ENCODE measurements at places on chromosomes 7 and 10. TPM values are rescaled to one million over a fixed set of nuclear protein-coding genes. Genes with fewer than 3 reads are reported as not detected.

- DNase-seq: peak; percentile 90
Observed at GRCh38 chr10:103616705-103617601, 123.4 kb downstream of the NEURL1 start.

GRCh38 chr10:81096558-81096957, 558.9 kb downstream of the SH2D4B start:
- DNase-seq: no peak

DNA sequence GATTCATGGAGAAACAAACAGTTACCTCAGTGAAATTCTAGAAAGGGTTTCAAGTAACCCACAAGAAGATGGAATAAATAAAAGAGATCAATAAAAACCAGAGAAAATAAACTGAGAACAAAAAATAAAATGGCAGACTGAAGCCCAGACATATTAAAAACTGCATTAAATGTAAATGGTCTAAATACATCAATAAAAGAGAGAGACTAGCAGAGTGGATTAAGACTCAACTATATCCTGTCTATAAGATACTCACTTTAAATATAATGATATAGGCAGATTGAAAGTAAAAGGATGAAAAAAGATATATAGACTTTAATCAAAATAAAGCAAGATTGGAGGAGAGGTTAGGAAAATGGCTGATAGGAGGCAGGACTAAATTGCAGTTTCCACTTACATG, 18.8 kb upstream of the EBF3 start:
- no peak for DNase-seq

- no peak for DNase-seq
Observed at GRCh38 chr10:10438335-10439100, 579.2 kb upstream of the CELF2 start.

- DNase-seq: no peak
Observed at GRCh38 chr10:72660220-72660619, 31.7 kb upstream of the MCU start.

- DNase-seq: no peak
Observed at GRCh38 chr10:351770-352334, 216.6 kb downstream of the ZMYND11 start.

DNA sequence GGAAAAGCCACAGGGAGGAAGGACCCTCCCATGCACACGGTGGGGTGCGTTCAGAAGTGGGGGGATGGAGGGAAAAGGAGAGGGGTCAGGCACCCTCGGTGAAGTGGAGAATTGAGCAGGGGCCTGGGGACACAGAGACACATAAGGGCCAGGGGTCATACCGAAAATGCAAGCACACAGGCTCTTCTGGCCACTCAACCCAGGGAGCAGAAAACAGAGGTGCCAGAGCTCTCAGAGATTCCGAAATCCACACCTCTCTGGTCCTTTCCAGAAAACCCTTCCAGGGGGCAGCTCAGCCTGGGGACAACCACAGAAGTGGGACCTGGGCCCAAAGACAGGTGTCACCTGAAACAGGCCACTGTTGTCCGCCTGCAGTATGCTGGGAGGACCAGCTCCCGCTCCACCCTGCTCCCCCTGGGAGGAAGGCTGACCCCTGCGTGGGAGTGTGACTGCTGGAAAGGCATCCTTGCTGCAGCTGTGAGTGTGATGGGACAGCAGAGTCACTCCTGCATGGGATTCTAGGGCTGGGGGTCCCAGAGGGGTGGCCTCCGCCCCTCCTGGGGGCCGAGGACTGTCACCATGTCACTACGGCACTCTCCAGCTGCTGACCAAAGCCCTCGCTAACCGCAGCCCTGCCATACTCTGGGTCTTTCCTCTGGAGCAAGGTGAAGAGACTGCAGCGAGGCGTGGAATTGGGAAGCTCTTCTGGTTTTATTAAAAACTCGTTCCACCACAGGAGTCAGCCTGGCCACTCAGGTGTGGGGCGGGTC, 63.1 kb downstream of the TMEM209 start:
- DNase-seq: no peak

DNA sequence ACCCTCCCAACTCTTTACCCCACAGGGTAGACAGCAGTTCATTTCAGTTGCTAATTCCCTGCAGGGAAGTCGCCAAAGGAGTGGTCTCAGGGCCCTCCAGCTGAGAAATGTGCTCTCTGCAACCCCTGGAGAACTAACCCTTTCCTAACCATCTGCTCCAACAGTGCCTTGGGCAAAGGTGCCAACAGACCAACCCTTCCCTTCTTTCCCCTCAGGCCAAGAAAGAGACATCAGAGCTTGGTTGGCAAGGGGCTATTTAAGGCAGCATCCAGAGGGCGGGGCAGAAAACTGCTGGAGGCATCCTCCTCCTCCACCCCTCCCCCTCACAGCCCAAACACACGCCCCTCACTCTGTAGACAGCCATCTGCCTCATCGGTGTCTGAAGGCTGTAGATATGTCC, 1.7 kb downstream of the SORBS1 start:
- peak; percentile 61 for DNase-seq

DNA sequence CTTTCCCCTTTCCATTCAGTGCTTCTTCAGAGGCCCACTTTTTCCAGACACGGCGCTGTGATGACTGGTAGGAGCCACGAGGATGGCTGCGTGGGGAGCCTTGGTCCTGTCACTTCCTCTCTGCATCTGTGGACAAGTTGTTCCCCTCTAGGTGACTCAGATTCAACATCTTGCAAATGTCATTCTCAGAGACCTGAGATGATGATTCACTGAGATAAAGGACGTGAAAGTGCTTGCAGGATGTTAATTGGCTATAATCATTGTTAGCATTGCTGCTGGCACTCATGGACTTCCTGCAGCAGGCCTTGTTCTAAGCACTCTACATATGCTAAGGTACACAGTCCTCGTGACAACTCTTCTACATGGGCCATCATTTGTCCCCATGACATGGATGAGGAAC, 489.8 kb upstream of the ZMIZ1 start:
- no peak for DNase-seq

- no peak for DNase-seq
Observed at GRCh38 chr7:132608523-132608922, 32.3 kb upstream of the PLXNA4 start.

DNA sequence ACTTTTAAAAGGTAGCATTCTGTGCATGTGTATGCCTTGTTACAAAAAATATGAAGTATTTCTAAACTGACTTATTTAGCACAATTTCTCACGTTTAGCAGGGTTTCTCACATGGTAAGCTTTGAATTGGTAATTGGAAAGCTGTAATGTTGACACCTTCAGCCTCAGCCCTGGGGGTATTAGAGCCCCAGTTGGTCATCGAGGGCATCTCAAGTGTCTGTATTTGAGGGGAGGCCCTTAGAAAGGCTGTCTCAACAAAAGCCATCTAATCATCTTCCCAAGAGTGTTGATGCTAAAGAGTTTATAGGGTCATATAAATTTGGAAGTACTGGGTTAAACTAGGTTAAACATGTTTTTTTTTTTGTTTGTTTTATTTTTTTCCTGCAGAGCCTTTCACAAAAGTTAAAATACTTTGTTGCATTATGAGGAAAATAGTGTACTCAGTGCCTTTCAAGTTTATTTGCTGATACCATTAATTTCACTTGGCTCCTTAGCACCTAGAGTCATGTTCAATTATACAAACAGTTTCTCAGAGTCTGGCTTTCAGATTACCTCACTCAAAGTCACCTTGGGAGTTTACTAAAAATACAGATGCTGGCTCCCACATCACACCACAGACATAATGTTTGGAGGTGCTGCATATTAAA, 134.0 kb downstream of the CD36 start:
- DNase-seq: no peak

DNA sequence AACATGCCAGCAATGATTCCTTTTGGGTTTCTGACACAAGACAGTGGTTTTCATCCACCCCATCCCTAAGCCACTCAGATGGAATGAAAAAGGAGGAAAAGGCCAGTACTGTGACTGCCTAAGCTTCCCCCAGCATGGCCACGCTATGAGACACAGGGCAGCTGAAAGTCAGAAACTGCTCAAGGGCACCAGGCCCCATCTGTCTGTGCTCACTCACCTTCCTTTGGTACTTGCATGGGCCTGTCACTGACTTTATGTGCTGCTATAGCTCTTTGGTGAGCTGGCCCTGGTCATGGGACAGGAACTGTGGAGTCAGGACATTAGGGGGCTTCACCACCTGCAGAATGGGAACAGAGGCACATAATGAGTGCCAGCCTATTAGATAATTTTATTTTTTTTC, 21.2 kb upstream of the ACSM6 start:
- DNase-seq: no peak

GRCh38 chr10:60908031-60908430, 36.0 kb downstream of the RHOBTB1 start:
- no peak for DNase-seq

GRCh38 chr10:33102071-33102470, 144.0 kb upstream of the ITGB1 start:
- DNase-seq: no peak

DNA sequence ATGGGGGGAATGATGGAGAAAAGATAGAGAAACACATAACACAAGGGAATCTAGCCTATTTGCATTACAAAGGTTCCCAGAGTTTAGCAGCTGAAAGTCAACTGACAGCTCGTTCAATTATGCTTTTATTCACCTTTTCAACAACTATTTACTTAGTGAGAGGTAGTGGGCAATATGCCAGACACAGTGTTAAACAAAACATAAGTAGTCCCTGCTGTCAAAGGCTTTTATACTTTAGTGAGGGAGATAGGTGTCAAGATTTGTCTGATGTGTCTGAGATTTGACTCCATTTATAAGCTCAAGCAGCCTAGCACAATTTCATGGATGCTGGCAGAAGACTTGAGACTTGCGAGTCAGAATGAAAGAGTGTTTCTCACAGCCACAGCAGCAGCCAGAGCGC, 549.0 kb upstream of the VSTM2A start:
- DNase-seq: no peak

DNA sequence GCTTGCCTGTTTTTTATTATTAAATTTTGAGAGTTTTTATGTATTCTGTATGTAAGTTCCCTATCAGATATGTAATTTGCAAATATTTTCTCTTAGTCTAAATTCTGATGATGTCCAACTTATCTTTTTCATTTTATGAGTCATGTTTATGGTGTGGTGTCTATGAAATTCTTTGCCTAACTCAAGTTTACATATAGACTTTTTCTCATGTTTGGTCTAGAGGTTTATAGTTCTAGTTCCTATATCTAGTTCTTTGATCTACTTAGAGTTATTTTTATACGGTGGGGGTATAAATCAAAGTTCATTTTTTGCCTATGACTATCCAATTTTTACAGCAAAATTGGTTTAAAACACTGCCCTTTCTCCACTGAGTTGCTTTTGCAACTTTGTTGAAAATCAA, 26.3 kb upstream of the CCDC7 start:
- DNase-seq: no peak

DNA sequence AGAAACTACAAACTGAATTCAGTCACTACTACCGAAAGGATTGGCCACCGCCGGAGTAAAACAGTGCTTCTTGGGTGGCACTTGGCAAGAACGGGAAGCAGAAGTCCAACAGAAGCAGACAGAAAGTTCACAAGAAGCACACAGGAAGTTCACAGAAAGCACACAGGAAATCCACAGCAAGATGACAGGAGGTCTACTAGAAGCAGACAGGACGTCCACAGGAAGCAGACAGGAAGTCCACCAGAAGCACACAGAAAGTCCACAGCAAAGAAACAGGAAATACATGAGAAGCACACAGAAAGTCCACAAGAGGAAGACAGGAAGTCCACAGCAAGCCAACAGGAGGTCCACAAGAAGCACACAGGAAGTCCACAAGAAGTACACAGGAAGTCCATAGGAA, 399.2 kb upstream of the AUTS2 start:
- DNase-seq: no peak

DNA sequence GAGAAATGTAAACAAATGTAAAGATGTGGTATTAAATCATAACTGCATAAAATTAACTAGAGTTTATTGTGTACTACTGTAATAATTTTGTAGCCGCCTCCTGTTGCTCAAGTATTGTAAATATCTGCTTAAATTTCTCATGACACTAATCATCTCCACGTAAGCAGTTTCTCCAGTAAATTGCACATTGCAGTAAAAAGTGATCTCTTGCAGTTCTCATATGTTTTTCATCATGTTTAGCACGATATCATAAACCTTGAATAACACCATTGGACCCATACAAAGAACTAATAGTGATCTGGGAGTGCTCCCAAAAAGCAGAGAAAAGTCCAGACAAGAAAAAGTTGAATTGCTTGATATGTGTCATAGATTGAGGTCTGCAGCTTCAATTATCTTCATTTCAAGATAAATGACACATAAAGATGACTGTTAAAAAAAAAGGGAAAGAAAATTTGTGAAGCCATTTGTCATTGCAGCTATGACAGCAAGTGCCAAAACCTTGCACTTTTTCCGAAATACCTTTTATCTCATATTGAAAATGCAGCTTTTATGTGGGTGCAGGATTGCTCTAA, 15.3 kb downstream of the LIPA start:
- no peak for DNase-seq

DNA sequence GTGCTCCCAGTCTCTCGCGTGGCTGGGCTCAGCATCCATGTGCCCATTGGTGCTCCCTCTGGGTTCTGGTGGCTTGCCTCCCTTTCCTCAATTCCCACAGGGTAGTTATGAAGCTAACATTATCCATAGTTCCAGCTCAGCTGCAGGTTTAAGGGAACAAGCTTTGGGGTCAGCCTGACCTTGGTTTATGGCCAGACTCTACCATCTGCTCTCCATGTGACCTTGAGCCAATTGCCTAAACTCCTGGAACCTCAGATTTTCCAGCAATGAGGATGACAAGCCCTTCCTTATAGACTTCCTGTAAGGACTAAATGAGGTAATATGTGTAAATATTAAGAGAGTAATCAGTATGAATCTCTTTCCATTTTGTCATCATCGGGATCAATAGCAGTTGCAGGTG, 10.1 kb upstream of the SLC29A3 start:
- DNase-seq: peak; percentile 32

DNA sequence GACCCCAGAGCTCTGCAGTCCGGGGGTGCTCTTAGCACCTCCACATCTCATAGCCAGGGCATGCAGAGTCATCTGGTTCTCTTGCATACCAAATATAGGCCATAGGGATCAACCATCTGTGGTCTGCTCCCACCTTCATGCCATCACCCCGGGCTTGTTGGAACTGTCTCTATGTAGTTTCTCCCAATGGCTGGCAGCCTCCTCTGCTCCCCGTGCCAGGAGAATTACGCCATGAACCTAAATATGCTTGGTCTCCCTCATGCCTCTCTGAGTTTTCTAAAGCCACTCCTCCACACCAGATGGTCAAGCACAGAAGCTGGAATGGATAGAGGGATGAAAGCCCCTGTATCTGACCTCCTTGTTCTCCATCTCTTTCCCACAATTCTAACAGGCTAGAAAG, 302.6 kb upstream of the MYO3A start:
- no peak for DNase-seq

Gene INA
- 0.06 TPM for polyA plus RNA-seq

Gene ELFN1
- polyA plus RNA-seq: 0.11 TPM

Gene ELMO1
- 5.6 TPM for polyA plus RNA-seq

Gene KDM7A
- polyA plus RNA-seq: 5.5 TPM

Gene GARIN1A
- 0.42 TPM for polyA plus RNA-seq

Gene SYNPO2L
- 8.8 TPM for polyA plus RNA-seq

Gene CLCN1
- 0.73 TPM for polyA plus RNA-seq

Gene GPR141
- polyA plus RNA-seq: not detected

Gene OR6B1
- not detected for polyA plus RNA-seq

Gene AZGP1
- polyA plus RNA-seq: 0.73 TPM

Gene ERVW-1
- 0.03 TPM for polyA plus RNA-seq

Gene SPAM1
- not detected for polyA plus RNA-seq

Gene RASA4B
- polyA plus RNA-seq: 116 TPM

Gene ATRNL1
- polyA plus RNA-seq: 1.1 TPM

Data from psoas muscle (tissue), 8 donors.